ENCODE measurements at places on chromosomes 7 and 10.

DNA sequence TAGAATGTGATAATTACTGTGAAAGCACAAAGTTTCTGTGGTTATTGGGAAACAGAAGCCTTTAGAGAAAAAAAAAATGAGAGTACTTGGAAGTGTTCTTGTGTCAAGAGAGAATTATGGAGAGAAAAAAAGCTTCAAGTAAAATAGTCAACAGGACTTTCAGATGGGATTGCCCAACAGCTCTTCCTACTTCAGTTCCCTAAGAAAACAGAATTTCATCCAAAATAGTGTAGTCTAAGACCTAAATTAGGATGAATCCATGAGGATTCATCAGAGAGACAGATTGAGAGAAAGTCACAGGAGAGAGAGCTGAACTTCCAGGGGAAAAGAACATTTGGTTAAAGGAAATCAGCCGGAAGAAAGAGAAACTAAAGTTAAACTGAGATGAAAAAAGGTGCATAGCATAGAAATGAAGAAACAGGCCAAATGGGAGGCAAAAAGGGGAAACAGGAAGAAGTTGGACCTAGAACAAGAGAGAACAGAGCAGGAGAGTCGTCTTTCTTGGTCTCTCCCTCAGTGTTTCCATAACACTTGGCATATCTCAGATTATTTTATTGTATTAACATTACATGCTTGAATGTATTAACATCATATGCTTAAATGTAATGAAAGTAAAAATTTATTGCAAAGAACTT, 2.5 kb downstream of the SCIN start:
- DNase-seq = no peak

GRCh38 chr10:122245897-122246296, 25.2 kb upstream of the BTBD16 start:
- no peak for DNase-seq

DNA sequence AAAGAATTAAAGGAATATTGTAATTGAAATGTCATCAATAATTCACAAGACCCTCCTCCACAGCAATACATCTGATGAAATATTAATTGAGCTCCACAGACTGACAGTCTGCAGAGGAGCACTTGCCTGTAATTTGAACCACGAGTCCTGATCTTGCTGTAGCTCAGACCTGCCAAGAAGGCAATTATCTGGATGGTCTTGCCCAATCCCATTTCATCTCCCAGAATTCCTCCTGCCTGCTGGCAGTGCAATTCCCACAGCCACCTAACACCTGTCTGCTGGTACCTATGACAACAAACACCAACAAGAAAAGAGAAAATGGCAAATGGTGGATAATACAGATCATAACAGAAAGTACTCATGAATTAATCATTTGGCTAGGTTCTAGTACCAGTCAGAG, 38.5 kb downstream of the ERCC6 start:
- DNase-seq = no peak

DNA sequence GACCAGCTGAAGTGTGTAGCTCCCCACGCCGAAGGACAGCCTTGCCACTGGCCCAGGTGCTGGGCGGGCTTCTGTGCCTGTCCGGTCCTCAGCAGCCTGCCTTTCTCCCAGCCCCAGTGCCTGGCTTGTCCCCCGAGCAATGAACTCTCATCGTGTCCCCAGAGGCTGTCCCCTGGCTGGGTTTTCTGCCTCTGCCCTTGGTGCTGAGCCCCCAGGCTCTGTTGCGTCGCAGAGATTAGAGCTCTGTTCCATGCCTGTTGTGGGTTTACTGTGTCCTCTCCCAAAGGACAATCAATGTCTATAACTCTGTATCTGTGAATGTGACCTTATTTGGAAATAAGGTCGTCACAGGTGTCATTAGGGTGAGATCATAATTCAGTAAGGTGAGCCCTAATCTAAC, 226.1 kb upstream of the SHH start:
- DNase-seq = no peak

GRCh38 chr10:98419469-98420261, 4.7 kb upstream of the PYROXD2 start:
- DNase-seq = no peak

- DNase-seq = no peak
Observed at GRCh38 chr7:26865094-26865388, 651 bp upstream of the SKAP2 start.
